ENCODE measurements at places on chromosomes 3 and 15.

- DNase-seq, result no peak
Measured at GRCh38 chr3:17430582-17430981, 311.8 kb downstream of the TBC1D5 start.

DNA sequence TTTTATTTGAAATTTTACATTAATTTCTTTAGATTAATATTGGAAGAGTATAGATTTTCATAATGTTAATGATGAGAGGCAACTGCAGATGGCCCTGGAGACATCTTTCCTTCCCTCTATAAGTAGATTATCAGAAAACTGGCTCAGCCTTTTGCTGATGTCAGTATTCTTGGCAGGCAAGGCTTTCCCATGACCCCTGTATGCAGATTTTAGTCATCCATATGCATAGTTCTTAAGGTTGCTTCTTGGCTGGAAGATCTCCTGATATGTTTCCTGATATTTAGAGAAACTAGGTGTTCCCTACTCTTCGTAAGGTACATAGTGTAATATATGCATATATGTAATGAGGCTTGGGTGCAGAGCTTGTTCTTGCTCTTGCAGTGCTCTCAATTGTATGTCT is 911.4 kb downstream of the EPHA3 start:
- no peak for DNase-seq

GRCh38 chr3:43185274-43185982 is 79.5 kb upstream of the POMGNT2 start:
- no peak for DNase-seq

DNA sequence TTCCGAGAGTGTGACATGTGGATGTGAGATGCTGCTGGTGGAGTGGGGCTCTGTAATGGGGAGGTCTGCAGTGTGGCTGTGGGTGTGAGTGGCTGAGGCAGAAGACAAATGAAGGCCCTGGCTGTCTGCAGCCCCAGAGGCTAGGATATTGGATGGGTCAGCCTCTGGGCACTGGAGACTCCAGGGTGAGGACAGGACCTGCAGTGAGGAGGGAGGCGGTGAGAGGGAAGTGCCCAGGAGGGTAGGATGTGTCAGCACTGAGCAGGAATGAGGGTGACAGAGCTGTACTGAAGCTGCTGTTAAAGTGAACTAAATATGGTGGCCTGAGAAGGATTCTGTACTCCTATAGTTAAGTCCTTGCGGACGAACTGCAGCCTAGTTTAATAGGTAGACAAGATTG is 27.3 kb upstream of the PXYLP1 start:
- DNase-seq, result no peak

DNA sequence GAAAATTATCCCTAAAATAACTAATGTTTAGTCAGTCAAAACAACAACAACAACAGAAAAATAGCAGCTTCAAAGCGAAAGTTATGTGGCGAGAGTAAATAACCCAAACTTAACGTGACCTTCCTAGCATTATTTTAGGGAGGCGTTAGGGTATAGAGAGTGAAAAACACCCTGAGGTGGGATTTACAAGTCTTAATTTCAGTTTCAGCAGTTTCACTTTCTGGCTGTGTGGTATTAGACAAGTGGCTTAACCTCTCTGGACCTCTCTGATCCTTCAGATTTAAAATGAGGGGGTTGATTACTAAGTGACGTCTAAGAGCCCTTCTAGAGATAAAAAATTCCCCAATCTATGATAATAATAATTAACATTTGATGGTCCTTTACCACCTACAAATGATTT is 291.2 kb downstream of the ZBTB20 start:
- DNase-seq, result no peak

- no peak for DNase-seq
Measured at GRCh38 chr3:25033407-25034029, 394.5 kb upstream of the RARB start.

- no peak for DNase-seq
Measured at GRCh38 chr3:117405359-117405758, 695.8 kb downstream of the TUSC7 start.

DNA sequence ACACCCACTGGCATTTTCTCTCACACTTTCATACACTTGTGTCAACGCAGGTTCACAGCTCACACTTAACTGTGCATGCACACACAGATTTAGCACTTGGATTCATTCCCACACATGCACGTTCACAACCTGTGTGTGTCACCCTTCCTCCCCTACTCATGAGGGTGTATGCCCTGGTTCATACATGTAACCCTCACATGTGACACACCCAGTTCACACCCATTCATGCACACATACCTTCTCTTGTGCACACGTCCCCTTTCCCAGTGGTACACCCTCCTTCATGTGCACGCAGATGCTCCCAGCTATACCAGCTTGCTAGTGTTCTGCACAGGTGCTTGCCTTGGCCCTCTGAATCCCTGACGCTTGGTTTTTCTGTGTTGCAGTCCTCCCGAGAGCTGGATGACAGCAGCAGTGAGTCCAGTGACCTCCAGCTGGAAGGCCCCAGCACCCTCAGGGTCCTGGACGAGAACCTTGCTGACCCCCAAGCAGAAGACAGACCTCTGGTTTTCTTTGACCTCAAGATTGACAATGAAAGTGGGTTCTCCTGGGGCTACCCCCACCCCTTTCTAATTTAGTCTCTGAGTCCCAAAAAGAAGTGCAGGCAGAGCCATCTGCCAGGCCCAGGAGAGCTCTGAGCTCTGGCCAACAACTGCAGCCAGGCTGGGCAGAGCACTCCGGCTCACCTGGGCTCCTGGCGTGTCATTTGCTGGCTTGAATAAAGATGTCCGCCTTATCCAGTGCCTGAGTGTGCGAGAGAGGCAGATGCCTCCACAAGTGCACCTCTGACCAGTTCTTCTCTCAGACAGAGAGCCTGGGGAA is 39.5 kb downstream of the GOLGA6A start:
- DNase-seq, result no peak

DNA sequence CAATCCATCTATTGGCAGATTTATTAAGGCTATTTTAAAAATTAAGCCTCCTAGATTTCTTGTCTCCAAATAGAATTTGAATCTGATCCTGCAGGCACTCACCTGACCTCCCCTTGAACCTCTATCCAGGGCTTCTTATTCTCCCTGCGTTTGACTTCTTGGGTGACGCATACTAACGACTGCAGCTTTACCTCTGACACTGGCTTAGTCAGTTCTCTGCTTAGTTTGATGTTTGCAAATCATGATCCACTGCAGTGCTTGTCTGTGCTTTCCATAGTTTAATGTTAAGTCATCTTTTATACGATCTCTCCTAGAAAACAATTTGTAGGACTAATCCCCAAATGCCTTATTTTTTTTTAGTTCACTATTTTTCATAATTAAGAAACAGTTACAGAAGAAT is 233.1 kb downstream of the ROBO1 start:
- no peak for DNase-seq

DNA sequence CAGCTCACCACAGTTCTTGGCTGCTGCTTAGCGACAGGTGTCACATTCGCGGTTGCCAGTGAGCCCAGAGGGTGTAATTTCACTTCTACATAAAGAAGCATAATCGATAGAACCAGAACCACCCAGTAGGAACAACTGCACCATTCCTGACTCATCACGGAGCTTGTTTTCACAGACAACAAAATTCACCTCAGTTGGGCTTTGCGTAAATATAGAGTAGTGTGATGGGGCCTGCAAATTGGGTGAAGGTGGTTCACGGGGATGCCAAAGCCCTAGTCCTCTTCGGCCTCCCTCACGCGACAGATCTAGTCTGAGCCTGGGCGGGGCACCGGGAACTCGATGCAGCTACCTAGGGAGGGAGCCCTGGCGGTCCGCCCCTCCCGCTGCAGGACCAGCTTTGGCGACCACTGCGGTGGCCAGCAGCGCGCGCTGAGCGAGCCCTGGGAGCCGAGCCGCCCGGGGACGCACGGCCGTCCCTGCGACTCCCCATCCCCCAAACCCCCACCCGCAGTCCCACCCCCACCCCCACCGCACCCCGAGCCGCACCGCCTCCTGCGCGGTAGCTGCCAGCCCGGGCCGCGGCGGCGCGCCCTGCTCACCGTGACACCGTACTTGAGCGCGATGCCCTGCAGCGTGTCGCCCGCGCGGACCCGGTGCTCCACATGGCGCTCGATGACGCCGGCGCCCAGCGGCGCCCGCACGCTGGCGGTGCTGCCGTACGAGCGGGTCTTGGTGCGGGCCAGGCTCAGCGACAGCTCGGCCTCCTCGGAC is 519 bp downstream of the LYSMD2 start:
- peak; percentile 54 for DNase-seq

GRCh38 chr3:46849686-46850467 is 13.4 kb downstream of the MYL3 start:
- DNase-seq, result peak; percentile 37

DNA sequence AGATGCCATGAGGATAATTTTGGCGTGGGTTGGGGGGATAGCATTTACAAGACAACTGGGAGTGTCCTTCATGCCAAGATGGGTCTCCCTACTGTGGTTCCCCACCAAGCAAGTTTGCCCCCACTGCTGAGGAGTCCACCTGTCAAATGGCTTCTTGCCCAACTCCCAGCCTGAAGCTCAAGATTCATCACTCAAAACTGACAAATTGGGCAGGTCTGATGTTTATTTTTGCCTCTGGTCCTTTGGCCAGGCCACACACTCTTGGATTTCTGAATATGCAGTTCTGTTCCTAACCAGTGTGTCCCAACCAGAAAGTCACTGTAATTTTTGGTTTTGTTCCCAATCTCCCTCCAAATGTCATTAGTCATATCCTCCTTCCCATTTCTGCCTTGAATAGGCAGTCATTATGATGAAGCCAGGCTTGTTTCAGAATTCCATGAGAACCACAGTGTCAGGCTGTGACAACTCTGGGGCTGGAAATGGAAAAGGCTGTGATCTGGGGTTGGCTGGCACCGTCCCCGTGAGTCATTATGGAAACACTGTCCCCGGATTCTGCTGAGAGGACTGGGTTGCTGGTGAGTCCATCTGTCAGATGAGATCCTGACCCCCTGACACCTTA is 29.3 kb upstream of the MEF2A start:
- no peak for DNase-seq

DNA sequence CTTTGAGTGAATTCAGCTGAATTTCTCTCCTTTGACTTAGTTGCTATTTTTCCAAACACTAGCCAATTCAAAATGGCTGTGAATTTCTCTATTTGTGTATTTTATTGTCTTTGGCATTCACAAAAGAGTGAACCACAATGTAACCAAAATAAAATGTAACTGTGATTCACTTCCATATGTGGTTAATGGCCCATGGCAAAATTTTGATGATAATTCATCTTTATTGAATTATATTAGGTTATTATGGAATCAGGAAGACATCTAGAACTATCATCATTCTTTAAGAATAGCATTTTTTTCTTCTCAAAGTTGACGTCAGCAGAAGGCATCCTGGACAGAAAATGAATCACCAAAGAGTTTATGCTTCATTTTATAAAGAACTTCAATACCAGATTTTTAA is 705.3 kb upstream of the NAALADL2 start:
- DNase-seq, result no peak

DNA sequence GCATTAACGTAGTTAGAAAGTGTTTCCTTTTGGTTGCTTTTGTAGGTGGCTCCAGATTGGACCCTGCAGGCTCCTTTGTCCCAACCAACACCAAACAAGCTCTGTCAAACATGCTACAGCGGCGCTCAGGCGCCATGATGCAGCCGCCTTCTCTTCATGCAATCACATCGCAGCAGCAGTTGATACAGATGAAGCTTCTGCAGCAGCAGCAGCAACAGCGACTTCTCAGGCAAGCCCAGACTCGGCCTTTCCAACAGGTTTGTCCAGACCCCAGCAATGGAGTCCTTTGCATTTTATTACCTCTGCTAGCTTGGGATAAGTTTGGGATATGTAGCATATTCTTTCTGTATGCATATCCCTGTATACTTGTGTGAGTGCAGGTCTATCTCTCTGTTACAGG is 10.1 kb upstream of the P2RY12 start:
- peak; percentile 46 for DNase-seq

DNA sequence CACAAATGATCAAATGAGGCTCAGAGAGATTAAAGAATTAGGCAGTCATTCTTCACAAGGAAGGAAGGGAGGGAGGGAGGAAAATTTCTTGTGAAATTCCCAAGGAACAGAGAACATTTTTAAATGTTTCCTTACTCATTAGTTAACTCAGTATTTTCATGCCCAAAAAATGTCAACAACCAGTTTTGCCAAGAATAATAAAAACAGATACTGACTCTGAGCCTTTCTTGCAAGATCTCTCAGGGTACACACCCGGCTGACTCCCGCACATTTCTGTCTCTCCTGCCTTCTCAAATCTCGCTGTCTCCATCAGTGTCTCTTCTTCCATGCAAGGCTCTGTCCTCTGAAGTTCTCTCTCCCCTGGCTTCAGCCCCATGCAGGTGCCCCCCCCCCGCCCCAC is 265.9 kb downstream of the TJP1 start:
- no peak for DNase-seq

DNA sequence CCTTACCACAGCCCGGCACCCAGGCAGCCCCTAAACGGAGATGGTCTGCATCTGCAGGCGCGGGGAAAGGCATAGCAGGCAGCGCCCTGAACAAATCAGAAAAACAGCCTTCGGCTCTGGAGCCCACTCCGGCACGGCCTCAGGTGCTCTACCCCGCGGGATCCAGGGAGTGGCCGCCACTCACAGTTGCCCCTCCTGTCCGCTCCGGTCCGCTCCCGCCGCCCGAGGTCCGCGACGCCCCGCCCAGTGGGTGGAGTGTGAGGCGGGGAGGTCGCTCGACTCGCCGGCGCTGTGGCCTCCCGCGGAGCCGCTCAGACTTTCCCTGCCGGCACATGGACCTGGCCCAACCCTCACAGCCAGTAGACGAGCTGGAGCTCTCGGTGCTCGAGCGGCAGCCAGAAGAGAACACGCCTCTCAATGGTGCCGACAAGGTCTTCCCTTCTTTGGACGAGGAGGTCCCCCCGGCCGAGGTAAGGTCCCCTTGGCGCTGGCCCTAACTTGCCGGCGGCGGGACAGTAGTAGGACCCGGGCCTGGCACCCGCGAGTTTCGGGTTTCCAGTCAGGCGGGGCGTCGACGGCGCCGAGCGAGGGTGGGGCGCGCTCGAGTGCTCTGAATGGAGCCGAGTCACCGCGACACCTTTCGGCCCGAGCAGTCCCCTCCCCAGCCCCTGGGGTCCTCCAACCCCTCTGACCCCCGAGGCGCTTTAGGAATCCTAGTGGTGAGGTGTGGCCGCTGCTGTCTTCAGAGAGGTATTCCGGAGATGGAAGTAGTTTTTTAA is at the start of gene C3orf52:
TSS of gene C3orf52 (plus strand) at position 314 of the 779 bp plus-strand sequence. CDS start at position 333, 19 bp downstream.
- DNase-seq, result peak; percentile 88
